ENCODE measurements at places on chromosomes 4 and X.
A peak's percentile ranks its signal among the peaks of the same experiment; 100 is the strongest.

GRCh38 chr4:158781963-158782362 lies 13.1 kb downstream of the FNIP2 start:
- DNase-seq: no peak

GRCh38 chrX:150486011-150486410 lies 82.4 kb upstream of the MTM1 start:
- DNase-seq: no peak

DNA sequence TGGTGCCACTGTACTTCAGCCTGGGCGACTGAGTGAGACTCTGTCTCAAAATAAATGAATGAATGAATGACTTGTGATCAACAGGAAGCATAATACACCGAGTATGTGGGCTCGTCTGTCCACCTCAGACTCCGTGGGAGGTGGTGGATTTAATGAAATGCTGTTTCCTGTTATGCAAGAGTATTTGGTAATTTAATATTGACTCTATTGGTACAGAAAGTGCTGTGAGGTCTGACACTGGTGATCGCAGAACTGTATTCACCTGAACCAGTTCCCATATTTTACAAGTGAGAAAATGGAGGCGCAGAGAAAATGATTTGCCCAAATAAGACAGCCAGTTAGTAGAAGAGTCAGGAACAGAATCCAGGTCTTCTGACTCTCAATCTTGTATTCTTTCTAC lies 423.3 kb downstream of the RAPGEF2 start:
- no peak for DNase-seq

DNA sequence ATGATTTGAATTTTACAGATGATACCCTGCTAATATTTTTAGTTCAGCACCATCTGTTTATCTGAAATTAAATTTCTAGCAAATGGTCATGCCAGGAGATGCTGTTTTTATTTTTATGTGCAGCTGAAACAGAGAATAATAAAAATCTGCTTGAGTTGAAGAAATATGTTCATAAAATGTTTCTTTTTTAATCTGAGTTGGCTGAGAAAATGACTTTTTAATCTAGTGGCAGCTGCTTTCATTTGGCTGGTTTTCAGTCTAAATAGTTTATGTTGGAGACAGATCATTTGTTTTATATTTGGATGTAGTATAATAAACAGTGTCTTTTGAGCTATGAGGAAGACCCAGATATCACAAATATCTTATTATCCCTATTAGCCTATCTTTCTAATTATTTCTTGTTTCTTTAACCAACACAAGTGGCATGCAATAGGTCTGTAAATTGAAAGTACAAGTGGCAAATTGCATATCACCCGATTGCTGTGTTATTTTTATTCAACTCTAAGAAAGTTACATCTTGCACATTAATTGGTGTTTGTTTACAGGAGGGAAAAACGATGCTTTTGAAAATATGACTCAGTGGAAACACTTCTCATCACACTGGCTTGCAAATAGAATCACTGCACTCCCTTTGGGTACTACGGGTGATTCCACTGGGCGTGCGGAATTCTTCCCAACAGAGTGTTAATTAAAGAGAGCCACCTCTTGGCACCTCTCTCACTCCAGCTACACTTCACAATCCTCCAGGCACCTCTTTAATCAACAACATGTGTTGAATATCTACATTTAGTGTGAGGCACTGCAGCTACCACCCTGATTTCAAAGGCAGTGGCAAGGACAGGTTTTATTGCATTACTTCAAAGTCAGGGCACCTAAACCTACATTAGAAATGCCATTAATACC lies 51.7 kb upstream of the AP1S2 start:
- DNase-seq: no peak

DNA sequence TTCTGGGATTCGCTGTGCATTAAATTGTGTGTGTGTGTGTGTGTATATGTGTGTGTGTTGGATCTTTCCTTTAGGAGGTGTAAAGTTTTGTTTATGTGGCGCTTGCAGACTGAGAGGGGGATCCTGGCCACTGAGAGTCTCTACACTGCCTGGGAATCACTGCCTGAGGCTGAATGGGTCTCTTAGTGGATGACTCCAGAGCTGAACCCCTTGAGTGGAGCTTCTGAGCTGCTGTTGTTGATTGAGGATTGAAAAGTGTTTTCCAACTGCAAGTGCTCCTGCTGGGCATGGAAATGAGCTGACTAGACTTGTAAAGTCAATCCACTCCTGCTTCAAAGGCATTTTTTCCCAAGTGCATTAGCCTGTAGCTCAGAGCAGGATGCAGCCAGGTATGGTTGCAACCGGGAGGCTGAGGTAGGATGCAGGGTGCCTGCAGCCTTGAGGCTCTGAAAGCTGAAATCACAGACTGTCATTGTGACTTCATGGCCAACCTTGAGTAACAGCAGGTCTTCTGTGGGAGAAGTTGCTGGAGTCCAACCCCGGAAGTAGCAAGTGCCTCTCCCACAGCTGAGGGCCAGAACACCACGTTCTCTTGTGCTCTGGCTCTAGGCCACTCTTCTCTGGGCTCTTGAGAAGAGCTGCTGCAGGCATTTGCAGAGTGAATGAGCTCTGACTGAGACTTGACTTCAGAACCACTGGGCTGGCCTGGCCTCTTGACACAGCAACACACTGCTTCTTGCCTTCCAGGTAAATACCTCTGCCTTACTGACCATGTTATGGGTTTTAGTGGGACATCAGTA lies at the start of gene TBX22:
Gene TBX22, plus strand, starts transcription at position 613 of the 800 bp plus-strand sequence. CDS start 7,517 bp downstream, outside the sequence.
- DNase-seq: no peak

DNA sequence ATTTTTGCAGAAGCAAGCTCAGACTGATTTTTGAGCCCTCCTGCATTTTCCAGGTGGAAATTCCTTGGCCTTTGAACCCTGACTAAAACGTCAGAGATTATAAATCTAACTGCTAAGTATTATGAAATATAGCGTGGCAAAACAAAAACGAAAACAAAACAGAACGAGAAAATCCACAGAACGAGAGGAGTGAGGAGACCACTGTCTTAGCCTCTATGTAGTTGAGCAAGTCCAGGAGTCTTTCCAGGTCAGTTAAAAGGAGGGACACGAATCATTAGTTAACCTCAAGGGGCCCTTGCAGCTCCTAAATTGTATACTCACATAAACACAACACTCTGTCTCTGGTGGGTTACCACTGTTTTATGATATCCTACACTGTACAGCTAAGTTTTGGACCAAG lies 80.2 kb downstream of the SYNPO2 start:
- no peak for DNase-seq

GRCh38 chrX:63281465-63281864 lies 69.7 kb downstream of the SPIN4 start:
- no peak for DNase-seq

- no peak for DNase-seq
Observed at GRCh38 chr4:6812766-6813165, 30.2 kb downstream of the KIAA0232 start.

DNA sequence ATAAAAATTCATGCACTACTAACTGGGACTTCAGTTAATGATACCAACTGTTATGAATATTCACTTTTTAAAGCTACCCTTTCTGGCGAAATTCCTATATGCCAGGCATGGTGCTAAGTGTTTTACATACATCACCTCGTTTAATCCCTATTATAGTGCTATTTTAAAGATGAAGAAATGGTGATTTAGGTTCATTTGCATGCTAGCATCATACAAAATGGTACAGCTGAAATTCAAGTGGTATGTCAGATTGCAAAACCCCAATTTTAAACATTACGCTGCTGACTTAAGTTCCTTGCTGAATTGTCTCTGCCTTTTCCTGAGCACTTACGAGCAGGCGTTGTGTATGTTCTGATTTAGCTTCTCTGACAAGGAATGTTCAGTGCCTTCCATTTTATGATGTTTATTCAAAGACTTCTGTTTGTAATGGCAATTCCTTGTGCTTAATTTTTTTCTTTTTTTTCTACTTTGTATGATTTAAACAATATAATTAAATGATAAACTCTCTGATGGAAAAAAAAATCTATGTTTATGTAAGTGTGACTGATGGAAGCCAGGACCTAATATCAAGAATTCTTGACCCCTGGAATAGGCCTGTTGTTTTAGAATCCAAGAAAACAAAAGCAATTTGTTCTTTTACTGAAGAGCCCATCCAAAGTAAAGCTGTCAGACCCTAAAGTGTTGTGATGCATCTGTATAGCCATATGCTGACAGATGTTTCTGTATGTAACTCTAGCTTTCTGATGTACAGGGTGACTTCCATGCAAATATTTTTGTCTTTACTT lies 148.1 kb downstream of the PCDH7 start:
- DNase-seq: no peak

DNA sequence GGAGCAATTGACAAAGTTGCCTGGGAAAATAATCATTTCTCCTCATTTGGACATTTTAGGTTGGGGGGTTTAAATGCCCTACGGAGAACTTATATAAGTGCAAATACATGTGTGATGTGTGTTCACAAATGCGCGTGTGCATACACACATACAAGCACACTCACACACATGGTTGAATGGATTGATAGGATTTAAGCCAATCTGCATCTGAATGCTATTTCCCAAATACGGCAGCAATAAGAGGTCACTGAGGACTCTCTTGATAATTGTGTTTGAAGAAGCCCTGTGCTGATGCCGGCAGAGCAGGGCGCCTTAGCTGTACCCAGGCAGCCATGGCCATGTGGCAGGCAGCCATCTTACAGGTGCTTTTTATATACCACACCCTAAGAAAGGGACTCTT lies 165.3 kb upstream of the LEF1 start:
- no peak for DNase-seq

DNA sequence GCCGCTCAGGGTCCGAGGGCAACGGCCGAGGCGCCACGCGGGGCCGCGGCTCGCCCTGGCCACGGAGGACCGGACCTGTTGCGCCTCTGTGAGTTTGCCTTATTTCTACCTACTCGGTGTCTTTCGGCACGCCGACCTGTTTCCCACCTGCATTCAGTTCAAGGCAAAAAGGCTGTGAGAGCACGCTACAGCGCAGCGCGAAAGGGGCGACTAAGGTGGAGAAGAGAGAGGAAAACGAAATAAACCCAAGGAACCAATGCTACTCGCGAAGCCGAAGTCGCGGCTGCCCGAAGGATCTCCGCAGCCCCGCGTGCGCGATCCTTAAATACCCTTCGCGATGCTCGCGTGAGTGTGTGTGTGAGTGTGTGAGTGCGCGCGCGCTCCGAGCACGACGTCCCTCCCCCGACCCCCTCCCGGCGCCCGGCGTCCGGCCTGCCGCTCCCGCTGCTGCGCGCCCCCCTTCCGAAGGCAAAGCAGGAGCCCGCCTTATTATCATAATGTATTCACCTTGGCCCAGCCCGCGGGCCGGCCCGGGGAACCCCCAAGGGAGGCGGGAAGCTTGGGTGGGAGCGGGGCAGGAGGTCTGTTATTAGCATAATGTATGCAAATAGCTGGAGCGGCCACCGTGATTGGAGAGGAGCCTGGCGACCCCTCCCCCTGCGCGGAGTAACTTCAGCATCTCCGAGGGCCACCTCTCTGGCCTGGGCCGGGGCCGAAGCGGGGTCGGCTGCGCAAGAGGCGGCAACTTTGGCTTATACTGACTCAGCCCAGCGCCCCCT lies at the start of gene COL25A1:
Gene COL25A1, minus strand, starts transcription at position 298 of the 779 bp plus-strand sequence.
- peak; percentile 79 for DNase-seq

GRCh38 chrX:57353472-57354132 lies 67.1 kb downstream of the FAAH2 start:
- no peak for DNase-seq

- DNase-seq: no peak
Observed at GRCh38 chrX:9847071-9847470, 60.8 kb downstream of the SHROOM2 start.

DNA sequence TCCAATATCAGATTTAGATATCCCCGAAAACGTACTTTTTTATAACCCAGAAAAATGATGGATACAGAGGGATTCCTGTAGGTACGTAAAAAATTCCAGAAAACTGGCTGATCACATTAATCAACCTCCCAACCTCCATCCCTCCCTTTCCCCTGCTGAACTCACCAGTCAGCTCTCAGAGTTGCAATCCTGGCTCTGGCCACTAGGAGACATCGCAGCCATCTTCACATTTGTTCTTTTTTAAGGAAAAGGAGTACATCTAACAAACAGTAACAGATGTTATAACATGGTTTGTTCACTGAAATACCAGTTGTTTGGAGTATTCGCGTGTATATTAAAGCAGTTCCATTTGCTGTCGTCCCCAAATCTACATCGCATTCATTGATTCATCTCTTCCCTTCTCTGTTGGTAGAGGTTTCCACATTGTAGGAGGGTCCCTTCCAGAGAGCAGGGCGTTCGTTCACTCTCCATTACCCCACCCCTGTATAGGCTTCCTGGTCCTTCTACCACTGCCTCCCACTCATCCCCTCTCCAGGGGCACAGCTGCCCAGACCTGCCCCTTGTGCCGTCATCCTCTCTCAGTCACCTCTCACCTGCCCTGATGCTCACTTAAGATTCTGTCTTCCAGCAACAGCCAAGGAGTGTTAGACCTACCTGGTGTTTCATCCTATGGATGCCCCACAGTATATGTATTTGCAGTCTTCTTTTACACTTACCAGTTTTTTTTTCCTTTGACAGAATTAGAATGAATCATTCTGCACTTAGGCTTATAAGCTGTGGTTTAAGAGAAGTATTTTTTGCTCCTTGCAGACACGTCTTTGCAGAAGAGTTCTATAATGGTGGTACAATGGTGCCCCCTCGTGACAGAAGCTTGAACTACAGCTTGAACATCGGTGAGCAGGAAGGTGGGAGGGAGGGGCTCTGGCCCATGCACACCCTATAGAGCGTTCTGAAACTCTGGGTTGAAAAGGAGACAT lies 36.8 kb upstream of the RAB40AL start:
- no peak for DNase-seq

GRCh38 chr4:23305026-23305425 lies 584.8 kb downstream of the PPARGC1A start:
- no peak for DNase-seq

- no peak for DNase-seq
Observed at GRCh38 chr4:3337357-3337732, 44.5 kb downstream of the RGS12 start.

GRCh38 chrX:33970028-33970967 lies 161.8 kb downstream of the FAM47A start:
- DNase-seq: no peak

- DNase-seq: no peak
Observed at GRCh38 chrX:135632353-135632752, 81.1 kb upstream of the CT45A1 start.

DNA sequence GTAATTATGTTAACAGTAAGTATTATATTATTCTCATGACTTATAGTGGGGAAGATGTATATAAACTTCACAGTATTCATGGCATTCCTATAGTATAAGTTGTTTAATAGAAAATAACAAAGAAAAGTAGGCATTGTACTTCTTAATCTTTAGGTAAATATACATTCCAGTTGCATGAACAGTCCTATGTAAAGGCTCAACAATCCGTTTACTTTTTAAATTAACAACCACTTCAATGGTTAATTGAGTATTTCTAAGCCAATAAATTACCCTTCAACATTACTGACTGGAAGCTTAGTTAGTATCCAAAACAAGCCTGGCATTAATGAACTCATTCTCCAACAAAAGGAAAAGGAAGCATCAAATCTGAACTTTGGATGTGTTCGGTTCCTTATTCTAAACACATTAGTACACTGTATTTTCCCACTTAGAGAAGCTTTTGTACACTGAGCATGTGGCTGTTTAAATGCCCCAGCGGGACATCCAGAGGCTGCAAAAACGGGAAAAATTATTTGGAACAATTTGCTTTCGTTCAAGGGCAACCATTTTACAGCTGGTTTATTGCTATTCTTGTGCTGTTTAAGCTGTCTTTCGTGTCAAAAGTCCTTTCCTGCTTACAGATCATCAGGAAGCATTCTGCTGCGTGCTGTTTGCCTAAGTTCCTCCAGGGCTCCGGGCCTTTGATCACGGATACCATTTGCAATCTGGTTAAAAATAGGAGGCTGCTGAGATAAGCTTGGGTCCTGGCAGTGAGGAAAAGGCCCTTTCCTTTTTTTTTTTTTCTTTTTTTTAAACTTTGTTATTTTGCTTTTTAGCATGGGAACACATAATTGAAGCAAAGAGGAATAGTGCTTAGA lies 460.3 kb downstream of the SPRY1 start:
- DNase-seq: no peak

Measured in NCI-H510A (cell line).